Stimulated activated CD8-positive, alpha-beta memory T cell treated with anti-CD3 and anti-CD28 coated beads, Interleukin-4, amount 100 ng/mL, for 1 hour (primary cell): ENCODE measurements at places on chromosomes 12 and 14.

DNA sequence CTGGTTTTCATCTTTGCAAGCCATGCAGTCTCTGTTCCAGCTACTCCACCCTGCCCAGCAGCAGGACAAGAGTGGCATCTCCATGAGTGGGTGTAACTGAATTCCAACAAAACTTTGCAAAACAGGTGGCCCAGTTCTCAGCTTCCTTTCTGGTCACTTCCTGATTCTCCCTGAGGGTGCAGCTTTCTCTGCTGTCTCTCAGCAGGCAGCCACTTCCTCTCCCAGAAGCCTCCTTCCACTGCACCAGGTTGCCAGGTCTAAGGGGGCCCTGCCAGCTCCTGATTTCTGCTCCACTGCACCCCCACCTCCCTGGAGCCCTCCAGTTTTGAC lies 341.0 kb upstream of the FKBP4 start:
- DNase-seq, result no peak

- no peak for DNase-seq
Measured at GRCh38 chr14:52987042-52987441, 36.2 kb upstream of the FERMT2 start.

- no peak for DNase-seq
Measured at GRCh38 chr14:72521968-72522741, 371.7 kb downstream of the DPF3 start.

DNA sequence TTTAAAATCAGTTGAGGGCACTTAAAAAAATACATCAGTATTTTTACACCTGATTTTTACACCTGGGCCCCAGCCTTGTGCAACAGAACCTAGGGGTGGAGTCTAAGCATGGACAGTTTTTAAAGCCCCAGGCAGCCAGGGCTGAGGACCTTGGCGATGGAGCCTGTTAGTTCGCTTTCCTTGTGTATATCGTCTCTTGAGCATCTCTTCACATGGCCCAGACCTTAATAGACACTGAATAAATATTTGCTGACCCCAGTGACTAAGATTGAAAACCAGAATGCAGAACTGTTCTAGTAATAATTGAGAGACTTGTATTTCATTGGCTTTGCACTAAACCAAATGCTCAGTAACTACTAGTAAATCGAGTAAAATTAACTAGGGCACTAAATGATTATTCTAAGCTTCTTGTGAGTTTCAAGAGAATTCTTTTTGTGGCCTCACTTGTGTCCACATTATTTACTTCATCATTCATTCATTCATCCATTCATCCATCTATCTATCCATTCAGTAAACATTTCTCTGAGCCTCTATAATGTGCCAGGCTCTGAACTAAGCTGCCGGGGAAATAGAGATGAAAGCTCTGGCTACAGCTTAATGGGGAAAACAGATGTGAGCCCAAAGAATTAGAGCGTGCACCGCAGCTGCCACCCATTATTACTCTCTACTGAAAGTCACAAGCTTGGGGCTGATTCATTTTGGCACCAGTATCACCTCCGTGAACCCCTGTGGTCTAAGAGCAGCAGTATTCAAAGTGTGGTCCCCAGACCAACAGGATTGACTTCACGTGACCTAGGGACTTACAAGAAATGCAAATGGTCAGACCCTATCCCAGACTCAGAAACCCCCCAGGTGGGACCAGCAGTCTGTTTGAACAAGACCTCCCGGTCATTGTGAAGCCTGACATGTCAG lies 30.7 kb upstream of the BCL7A start:
- DNase-seq, result no peak

- no peak for DNase-seq
Measured at GRCh38 chr14:75279153-75279762, 630 bp downstream of the FOS start.

- DNase-seq, result no peak
Measured at GRCh38 chr14:101491841-101492240, 69.5 kb upstream of the DIO3 start.

GRCh38 chr14:101473795-101474562 lies 87.3 kb upstream of the DIO3 start:
- DNase-seq, result no peak

GRCh38 chr12:8681129-8681884 lies 16.5 kb upstream of the RIMKLB start:
- no peak for DNase-seq

GRCh38 chr12:121099779-121100178 lies 32.9 kb upstream of the P2RX7 start:
- DNase-seq, result no peak

DNA sequence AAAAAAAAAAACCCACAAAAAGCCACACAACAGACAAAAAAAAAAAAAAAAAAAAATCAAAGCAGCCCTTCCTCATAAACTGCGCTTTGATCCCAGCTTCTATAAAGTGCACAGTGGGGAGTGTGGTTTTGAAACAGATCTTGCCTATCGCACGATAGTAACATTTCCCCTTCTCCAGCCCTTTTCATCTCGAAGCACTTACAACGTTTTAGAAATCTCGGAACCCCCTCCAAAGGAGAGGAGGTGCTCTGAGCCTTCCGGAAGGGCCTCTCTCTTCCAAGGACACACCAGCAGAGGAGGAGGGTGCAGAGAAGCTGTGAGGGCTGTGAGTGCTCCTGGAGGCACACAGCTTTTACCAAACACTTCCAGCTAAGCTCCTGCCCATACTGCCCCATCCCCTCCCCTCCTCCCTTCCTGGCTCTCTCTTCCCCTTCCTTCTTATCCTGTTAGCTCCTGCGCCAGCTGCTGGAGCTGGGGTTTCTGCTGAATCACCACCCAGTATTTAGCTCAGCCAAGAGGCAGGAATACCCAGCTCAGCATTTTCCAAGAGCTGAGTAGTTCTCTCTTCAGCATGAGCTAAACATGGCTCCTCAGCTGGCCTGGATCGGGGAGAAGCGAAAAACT lies 28.4 kb downstream of the SLC7A8 start:
- no peak for DNase-seq
